ENCODE measurements at places on chromosomes 16 and 17.

DNA sequence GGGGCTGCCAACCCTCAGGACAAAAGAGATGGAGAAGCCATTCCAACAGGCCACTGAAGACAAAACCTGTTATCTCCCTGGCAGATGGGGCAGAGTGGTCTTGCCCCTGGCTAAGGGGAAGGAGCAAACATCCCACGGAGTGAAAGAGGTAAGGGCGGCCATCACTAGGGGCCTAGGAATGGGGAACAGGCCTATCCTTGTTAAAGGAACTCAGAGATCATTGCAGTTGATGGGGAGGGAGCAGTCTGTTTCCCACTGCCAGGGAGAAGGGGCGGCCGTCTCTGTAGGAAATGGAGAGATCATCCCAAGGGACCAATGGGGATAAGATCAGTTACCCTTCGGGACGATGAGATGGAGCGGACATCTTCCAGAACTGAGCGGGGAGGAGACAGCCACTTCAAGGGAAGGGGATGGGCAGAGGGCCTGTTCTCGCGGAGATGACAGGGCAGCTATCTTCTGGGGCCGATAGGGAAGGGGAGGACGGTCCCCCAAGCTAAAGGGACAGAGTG is 581 bp upstream of the TMEM208 start:
- no peak for DNase-seq

- DNase-seq, result no peak
These were observed 3.7 kb downstream of the CRISPLD2 start for GRCh38 chr16:84823484-84823883.

DNA sequence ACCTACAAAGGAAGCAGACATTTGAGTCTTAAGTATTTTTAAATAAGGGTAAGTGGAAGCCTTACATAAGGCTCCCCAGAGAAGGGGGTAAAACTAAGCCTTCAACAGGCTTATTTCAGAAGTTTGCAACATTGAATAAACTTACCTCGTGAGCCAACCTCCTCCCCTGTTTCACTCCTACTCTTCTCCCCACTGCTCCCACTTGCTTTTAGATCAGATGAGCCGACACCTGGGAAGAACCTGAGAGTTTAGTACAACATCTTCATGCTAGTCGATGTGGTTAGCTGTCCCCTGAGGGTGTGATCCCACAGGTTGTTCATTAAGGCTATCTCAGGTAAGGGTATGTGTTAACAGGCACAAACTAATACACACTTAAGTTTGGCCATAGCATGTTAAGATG is 13.8 kb downstream of the ZP2 start:
- DNase-seq, result no peak

DNA sequence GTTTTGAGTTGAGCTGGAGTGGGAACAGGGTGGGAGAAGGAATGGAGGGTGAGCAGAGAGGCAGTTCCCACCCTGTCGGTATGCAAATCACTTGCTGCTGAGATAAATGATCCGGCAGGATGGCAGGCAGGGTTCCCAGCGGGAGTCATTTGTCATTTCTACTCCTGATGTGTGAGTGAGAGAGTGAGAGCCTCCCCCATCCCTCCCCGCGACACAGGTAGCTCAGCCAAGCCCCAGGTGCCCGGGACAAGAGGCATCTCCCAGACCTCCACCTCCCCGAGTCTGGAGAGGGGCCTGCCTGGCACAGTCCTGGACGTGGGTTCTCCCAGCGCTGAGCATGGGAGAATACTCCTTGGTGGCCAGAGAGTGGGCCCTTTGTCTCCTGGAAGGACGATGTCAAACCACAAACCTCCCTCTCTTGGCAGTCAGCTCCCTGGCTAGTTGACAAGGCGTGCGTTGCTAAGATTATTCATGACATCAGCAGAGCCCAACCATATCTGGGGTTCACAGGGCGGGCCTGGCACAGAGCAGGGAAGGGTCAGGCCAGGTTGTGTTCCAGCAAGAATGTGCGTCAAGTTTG is 33.7 kb upstream of the TNRC6C start:
- DNase-seq, result peak; percentile 3

DNA sequence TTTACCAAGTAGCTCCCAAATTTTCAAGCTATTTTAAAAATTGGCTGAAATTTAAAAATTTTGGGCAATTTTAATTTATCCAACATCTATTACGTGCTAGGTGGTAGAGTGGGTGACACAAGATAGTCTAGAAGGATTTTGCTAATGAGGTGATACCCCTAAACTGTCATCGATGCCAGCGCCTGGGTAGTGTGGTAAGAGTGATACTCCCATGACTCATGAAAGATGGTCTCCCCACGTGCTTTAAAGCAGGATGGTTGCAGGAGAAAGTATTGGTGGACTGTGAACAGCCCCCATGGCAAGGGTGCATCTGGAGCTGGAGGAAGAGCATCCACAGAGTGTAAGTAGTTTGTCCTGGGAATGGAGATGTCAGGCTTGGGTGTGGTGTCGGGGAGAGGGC is 77.8 kb downstream of the WWOX start:
- no peak for DNase-seq

- DNase-seq, result peak; percentile 3
These were observed 51.8 kb upstream of the KDM6B start for GRCh38 chr17:7782240-7782639.

- no peak for DNase-seq
These were observed 27.4 kb upstream of the SSTR2 start for GRCh38 chr17:73137376-73137775.

DNA sequence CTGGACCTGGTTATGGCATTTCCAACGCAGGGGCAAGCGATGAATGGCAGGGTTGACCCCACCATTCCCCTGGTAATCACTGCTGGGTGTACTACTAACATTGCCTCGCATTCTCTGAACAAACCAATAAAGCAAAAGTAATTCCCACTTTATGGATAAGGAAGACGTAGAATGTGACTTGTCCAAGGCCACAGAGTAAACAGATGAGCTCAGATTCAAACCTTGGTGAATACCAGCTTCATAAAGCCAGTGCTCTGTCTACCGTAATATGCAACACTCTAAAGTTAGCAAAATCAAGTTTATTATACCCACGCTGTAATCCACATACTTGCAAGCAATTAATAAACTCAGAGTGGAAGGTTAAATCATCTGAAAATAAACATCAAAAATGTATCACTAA is 59.6 kb downstream of the ANKFY1 start:
- DNase-seq, result no peak

DNA sequence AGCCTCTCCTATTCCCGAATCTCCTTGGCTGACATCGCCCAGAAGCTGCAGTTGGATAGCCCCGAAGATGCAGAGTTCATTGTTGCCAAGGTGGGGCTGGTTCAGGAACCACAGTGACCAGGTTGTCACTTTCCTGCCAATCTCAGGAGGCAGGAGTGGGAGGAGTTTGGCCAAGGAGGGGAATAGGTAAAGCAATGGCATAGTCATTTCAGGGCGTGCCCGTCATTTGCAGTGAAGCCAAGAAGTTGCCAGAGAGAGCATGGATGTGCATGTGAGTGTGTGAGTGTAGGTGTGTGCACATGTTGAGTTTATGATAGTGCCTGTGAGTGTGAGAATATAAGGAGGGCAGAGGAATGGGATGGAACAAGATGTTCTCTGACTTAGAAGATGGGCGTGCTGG is 14.8 kb downstream of the PSMD3 start:
- no peak for DNase-seq

GRCh38 chr17:81825841-81826466 is 7.1 kb downstream of the MCRIP1 start:
- DNase-seq, result no peak

DNA sequence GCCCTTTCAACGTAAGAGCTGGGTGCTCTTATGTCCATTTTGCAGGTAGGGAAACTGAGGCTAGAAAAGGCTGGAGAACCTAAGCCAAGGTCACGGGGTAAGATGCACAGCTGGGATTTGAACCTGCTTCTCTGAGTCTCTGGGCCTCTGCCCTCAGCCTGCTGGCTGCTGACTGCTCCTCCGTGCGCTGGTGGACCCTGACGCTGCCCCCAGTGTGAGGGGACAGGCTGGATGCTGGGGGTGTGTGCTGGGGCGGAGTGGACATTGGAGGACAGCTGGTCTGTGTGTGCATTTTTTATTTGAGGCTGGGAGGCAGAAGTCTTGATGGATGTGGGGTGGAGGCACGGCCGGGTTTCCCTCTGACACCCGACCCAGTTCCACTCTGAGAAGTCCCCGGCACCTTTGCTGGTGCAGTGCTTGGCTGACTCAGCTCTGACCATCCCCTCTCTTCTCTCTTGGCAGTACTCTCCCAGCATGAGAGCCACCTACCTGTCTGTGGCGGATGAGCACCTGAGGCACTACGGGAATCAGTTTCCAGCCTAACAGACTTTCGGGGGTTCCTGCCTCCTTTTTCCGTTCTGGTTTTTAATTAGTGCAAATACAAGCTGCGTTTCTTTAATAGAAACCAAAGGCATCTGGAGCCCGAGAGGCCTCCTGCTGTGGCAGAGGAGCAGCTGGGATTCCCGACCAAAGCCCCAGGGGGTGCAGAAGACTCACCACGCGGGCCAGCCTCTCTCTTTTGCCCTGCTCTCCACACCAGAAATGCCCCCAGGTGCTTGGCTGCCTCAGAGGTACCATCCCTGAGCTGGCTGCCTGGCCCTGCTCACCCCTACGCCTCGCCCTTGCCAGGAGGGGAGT is 14.1 kb upstream of the DNAI2 start:
- no peak for DNase-seq

DNA sequence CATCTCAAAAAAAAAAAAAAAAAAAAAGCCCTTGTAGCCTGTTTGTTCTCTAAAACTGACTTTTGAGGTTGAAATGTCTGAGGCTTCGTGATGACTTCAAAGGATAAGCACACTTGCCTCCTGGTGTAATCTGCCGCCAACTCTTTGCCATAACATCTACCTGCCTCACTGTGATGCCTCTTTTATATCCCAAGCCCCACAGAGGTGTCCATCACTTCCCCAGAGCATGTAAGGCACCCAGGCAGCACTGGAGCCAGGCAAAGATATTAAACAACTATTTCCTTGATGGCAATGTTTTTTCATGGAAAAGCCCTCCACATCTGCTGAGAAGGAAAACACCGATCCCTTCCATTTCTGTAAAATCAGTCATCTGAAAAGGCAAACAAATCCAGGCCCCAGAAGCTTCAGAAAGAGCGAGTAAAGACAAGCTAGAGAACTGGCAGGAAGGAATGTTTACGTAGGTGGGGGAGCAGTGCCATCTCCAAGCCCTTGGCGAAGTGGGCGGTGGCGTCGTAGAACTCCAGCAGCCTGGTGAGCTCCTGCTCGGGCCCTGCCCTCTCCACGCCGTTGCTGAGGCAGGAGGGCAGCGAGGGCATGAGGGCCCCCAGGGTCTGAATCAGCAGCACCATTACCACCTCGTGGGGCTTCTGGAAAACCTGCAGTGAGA is 28.6 kb downstream of the COG7 start:
- no peak for DNase-seq

DNA sequence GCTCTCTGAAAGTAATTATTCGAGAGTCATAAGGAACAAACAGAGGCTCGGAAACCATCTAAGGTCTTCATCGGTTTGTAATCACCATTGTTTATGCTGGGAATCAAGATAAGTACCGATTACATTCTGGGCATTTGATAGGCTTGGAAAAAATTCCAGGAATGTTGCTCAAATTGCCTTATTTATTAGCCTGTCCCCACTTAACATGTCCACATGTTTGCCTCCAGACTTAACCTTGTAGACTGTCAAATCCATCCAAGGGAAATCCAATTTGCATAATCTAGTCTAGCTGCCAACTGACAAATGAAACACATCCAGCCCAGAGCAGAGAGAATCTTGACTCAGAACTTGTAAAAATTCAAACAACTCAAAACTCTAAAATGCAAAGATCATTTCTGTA is 51.3 kb upstream of the TMC5 start:
- no peak for DNase-seq

- DNase-seq, result peak; percentile 80
These were observed at the start of gene FN3KRP for GRCh38 chr17:82716203-82717010. TSS of gene FN3KRP (plus strand) at chr17:82716706. CDS start at chr17:82716756, 50 bp downstream.

DNA sequence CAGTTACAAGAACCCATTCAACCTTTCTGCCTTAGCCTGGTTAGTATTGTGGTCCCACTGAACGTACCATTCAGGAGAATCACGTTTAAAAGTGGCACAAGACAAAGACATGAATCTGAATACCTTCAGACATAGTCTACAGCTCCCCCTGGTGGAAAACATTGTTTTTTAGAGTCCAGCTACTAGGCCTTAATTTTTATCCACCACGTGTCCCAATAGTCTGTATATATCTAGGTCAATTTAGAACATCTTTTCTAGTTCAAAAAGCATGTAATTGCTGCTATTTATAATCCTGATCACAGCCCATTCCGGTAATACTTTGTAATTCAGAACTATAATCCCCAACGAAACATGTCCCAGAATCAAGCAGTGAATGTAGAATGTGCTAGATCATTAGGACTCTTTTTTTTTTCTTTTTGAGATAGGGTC is 13.7 kb upstream of the GUCY2D start:
- DNase-seq, result peak; percentile 37

- DNase-seq, result no peak
These were observed 13.5 kb downstream of the MPG start for GRCh38 chr16:91484-91883.

DNA sequence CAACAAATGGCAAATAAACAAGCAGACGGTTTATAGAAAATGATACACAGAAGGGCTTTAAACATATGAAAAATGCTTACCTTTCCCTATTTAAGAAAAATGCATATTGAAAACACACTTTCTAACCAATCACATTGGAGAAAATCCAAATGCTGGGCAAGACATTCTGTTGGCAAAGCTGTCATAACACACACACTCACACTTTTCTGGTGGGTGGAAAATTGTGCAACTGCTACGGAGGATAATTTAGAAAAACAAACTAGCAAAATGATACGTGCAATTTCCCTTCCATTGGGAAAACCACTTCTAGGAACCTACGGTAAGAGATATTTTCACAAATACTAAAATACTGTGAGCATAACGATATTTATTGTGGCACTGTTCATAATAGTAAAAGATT is 9.8 kb upstream of the MYH3 start:
- DNase-seq, result no peak

All from NCI-H226 (cell line).